ENCODE measurements at places on chromosomes 4 and X. TPM values are rescaled to one million over a fixed set of nuclear protein-coding genes. Genes with fewer than 3 reads are reported as not detected.

Gene EGFL6
- total RNA-seq: 2.2 TPM

Gene MMRN1
- total RNA-seq: not detected

Gene ETNPPL
- total RNA-seq: not detected

Gene CWH43
- not detected for total RNA-seq

Gene HTR2C
- not detected for total RNA-seq

Gene NUDT11
- 3.6 TPM for total RNA-seq

Gene SSX2B
- total RNA-seq: not detected

Gene TRIM60
- not detected for total RNA-seq

Gene PCYT1B
- total RNA-seq: 0.14 TPM

Gene TRPC5OS
- total RNA-seq: not detected

Gene AREG
- total RNA-seq: 1.4 TPM

Gene ABHD18
- 17.3 TPM for total RNA-seq

Gene FGFR3
- total RNA-seq: 0.30 TPM

Gene DGAT2L6
- total RNA-seq: not detected

Gene OTC
- total RNA-seq: not detected

Gene NALF2
- total RNA-seq: 0.88 TPM

Gene ANK2
- total RNA-seq: 2.6 TPM

Gene REST
- 53.4 TPM for total RNA-seq

Gene ASMT
- not detected for total RNA-seq

Gene RBMXL3
- not detected for total RNA-seq

Gene APLN
- total RNA-seq: 0.66 TPM

Gene GUCY1B1
- total RNA-seq: 0.66 TPM

Gene NPY2R
- total RNA-seq: not detected

Gene DDX53
- not detected for total RNA-seq

Gene FGF13
- total RNA-seq: not detected

Gene MSANTD1
- total RNA-seq: 0.62 TPM

Gene ZIC3
- total RNA-seq: not detected

Gene ARHGEF6
- 38.0 TPM for total RNA-seq

Gene NR3C2
- total RNA-seq: 0.14 TPM

Gene GC
- total RNA-seq: not detected

Gene USP38
- 28.7 TPM for total RNA-seq

Gene NEUROG2
- 0.16 TPM for total RNA-seq

Gene MAGEC2
- total RNA-seq: not detected

Gene SLC2A9
- 1.6 TPM for total RNA-seq

Gene CT45A2
- total RNA-seq: not detected

Gene SLC6A8
- 3.5 TPM for total RNA-seq

Gene BTK
- not detected for total RNA-seq

Gene RNF212
- 1.8 TPM for total RNA-seq

Gene LNX1
- not detected for total RNA-seq

Gene ARHGEF38
- total RNA-seq: not detected

Gene CLDN2
- not detected for total RNA-seq

Gene TRIM2
- total RNA-seq: not detected

Gene SLC34A2
- total RNA-seq: not detected

Gene SMIM20
- 18.9 TPM for total RNA-seq

Gene MAP3K15
- 0.31 TPM for total RNA-seq

Gene CRMP1
- total RNA-seq: not detected

Measured in activated CD4-positive, alpha-beta T cell treated with anti-CD3 and anti-CD28 coated beads, Interleukin-2, amount 10 ng/mL, durations not matched to agents 24 days and 14 days (primary cell).